NCI-H524 treated with DMSO at 0.1 percent for 48 hours (cell line): ENCODE measurements at places on chromosomes 12 and 14.

GRCh38 chr14:85531587-85532373 is 1.8 kb downstream of the FLRT2 start:
- DNase-seq: peak; percentile 75

DNA sequence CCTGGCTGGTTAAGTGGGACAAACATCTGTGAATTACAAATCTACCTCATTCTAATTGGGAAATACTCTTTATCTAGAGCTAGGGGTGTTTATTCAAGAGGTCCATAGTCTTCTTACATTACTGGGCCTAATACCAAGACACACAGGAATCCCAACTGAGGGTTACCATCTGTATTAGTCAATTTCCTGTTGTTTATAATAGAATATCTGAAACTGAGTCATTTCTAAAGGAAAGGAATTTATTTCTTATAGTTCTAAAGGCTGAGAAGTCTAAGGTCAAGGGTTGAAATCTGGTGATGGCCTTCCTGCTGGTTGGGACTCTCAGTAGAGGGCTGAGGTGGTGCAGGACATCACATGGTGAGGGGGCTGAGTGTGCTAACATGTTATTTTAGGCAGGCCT is 36.0 kb downstream of the RTRAF start:
- peak; percentile 71 for DNase-seq

DNA sequence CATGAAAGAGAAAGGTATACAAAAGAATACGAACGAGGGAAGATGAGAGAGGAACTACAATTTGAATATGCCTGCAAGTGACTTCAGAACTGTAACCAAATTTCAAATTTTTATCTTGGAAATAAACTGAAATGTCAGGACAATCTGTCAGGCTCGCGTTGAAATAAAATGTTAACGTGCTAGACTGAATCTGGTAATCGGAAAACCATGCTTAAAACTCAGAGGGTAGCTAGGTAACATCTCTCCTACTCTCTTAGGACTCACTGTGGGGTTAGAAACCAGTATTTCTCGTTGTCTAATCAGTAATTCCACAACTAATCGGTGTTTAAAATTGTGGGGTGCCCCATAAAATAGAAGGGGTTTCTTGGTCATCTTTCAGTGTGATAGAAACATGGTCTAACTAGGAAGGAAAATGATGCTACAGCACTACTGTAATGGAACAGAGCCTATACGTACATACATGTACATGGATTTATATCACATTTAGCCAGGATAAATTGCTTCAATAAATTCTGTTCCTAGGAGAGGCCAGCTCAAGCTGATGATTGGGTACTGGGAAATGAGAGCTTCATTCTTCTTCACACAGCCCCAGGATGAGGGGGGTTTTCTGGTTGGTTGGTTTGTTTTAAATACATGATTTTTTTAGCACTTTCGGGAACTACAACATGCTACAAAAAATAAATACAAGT is 23.9 kb downstream of the ATF7 start:
- no peak for DNase-seq

- no peak for DNase-seq
Observed at GRCh38 chr12:49483619-49484018, 55.2 kb upstream of the KCNH3 start.

DNA sequence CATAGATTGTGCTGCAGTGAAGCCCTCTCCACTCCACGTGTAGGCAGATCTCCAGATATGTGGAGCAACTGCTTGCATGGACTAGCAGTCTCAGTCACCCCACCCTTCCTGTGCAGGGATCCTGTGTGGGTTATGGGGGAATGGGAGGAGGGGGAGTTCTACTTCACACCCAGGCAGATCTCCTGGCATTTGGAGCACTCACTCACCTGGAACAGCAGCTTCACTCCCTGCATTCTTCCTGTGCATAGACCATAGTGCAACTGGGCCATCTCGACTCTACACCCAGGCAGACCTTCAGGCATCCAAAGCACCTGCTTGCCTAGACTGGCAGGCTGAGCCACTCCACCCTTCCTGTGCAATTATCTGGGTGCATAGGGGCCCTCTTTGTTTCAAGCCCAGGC is 96.0 kb upstream of the PCED1B start:
- DNase-seq: no peak

- no peak for DNase-seq
Observed at GRCh38 chr14:104448321-104448720, 131.2 kb upstream of the C14orf180 start.

- no peak for DNase-seq
Observed at GRCh38 chr14:95233702-95234241, 76.4 kb upstream of the DICER1 start.

- DNase-seq: peak; percentile 89
Observed at GRCh38 chr14:58639842-58640484, 2.2 kb downstream of the DACT1 start.

GRCh38 chr14:24334431-24335291 is at the start of gene ADCY4:
ADCY4 (minus strand) TSS chr14:24335071; CDS start chr14:24334652, 419 bp downstream.
- no peak for DNase-seq

- peak; percentile 68 for DNase-seq
Observed at GRCh38 chr14:54564071-54564867, 2.7 kb upstream of the SAMD4A start.

- no peak for DNase-seq
Observed at GRCh38 chr14:88613552-88614010, 50.7 kb downstream of the ZC3H14 start.

GRCh38 chr12:118061011-118061872 is at the start of gene WSB2:
WSB2 (minus strand) TSS chr12:118061179; CDS start chr12:118061048, 131 bp downstream.
- DNase-seq: no peak

DNA sequence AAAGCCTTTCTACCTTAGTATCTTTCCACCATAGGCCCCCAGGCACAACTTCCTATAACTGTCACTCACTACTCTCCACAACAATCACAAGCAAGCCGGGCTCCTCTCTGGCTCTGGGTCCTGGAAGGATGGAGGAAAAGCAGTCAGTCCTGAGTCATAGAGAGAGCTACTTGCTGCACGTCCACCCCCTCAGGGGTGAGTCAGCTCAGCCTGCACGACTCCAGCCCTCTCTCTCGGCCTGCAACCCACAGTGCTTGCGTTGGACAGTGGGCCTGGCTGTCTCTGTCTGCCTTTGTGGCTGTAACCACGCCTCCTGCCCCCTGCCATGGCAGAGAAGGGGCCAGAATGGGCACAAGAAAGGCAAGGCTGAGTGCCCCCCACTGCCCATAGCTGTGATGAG is 154.1 kb upstream of the FKBP4 start:
- DNase-seq: no peak

DNA sequence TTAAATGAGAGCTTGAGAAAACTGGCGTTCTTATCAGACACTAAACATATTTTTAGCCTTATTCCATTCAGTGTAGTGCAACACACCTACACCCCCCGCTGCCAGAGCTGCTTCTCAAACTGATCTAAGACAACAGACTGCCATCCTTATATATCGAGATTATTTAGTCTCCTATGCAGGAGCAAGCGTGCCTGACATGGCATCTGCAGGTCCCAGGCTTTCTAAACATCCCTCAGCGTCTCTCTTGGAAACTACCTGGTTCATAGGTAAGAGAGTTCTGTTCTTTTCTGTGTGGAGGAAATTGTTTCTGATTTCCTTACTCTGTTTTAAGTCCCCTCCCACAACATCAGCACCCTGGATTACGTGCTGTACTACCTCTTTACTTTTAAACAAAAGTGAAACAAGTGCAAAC is 117.1 kb upstream of the PTPRB start:
- no peak for DNase-seq

- DNase-seq: no peak
Observed at GRCh38 chr12:27488479-27488878, 35.5 kb upstream of the PPFIBP1 start.

GRCh38 chr14:93186466-93186865 is 1.3 kb downstream of the LYSET start:
- no peak for DNase-seq

- DNase-seq: no peak
Observed at GRCh38 chr12:132618683-132619043, at the start of gene P2RX2. P2RX2 (plus strand) TSS chr12:132618776; CDS start chr12:132618817, 41 bp downstream.

GRCh38 chr12:91043408-91043807 is 14.4 kb downstream of the KERA start:
- no peak for DNase-seq

DNA sequence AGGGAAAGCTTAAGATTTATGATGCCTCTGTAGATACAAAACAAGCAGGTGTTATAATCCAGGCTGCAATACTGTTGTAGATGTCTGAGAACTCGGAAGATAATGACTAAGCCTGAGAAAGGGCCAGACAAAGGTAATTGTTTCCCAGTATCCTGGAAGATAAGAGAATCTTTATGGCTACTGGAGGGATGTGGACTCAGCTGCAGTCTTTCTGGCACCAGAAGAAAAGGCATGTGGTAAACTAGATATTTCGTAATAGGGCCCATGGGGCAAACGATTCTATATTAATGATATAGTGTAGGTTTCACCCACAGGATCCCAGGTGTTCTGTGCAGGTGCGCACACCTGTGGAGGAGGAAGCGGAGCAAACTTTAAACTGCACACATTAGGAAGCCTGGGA is 9.2 kb upstream of the APOLD1 start:
- no peak for DNase-seq

GRCh38 chr14:97486601-97487120 is 689.5 kb downstream of the VRK1 start:
- DNase-seq: no peak

DNA sequence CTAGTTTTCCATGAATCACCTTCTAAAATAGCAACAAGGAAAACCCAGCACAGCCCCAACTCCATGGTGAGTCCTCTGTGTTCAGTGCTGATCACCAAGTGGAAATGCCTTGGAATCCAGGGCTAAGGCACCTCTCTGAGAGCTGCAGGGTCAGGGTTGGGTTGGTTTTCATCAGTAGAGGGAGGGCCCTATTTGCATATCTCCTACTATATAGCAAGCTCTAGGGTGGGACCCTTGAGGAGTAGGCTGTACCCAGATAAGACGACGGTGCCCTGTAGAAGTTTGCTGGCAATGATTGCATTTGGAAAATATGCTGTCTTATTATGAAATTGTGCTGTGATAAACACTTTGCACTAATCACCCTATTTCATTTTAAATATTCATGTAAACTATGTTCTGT is 1011.8 kb downstream of the TMEM121 start:
- no peak for DNase-seq

- no peak for DNase-seq
Observed at GRCh38 chr12:23721268-23721667, 228.2 kb downstream of the SOX5 start.

GRCh38 chr14:24204163-24205146 is 1.0 kb upstream of the TSSK4 start:
- peak; percentile 67 for DNase-seq

DNA sequence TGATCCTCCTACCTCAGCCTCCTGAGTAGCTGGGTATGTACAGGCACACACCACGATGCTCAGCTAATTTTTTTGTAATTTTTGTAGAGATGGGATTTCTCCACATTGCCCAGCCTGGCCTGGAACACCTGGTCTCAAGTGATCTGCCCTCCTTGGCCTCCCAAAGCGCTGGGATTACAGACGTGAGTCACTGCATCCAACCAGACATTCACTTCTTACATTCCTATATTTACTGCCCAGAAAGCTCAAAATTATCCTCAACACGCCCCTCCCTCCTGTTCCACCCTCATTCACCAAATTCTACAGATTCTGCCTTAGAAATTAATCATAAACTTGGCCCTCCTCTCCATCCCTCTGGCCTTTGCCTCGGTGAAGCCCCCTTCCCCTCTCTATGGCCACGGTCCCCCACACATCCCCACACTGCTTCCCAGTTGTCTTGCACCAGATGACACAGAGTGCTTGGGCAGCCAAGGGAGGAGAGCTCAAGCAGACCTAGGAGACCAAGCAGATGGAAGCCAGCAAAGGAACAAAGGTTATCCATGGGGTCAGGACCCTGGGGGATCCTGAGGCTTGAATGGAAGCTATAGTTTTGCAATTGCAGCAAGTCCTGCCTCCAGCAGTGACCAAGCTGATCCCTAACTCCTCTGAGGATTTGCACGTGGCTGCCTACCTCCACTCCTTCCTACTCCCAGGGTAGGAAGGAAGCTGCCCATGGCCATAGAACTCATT is 213.2 kb upstream of the FOXN3 start:
- no peak for DNase-seq

DNA sequence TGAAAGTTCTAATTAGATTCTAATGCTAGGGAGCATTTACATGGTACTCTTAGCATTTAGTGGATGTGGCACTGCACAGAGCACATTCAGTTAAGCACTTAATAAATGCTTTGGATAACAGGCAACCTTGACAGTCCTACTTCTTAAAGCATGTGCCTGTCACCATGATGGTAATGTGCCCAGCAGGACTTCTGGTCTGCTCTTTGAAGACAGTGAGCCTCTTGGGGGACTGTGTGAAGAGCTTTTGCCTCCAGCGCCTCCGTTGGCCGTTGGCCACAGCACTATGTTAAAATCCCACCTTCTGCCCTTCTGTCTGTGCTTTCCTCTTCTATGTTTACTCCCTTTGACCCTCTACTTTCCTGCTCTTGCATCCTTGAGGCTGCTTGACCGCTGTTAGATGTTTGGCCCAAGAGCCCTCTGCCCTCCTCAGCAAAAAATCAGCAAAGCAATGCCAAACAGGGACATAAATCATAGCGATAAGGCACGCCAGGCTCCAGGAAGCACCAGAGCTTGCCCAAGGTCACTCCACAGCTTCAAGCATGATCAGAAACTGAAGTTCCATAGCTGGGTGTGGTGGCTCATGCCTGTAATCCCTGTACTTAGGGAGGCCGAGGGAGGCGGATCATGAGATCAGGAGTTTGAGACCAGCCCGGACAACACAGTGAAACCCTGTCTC is 8.3 kb downstream of the CDKL1 start:
- DNase-seq: no peak

DNA sequence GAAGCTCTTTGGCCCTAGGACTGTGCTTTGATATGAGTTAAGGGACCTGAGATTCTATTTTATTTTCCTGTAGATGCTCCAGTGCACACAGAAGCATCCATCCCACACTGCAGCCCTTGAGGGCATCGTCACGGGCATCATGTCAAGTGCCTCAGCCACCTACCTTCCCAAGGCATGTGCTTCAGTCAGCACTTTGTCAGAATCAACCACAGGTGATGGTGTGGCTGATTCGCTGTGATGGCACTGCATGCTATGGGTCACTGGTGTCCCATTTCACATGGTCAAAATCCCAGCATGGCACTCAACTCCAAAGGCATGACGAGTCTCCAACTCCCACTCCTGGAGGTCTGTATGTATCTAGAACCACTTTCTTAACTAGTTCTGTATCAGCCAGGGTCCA is 100.8 kb downstream of the AACS start:
- no peak for DNase-seq

- no peak for DNase-seq
Observed at GRCh38 chr14:93078870-93079269, 36.9 kb downstream of the ITPK1 start.

DNA sequence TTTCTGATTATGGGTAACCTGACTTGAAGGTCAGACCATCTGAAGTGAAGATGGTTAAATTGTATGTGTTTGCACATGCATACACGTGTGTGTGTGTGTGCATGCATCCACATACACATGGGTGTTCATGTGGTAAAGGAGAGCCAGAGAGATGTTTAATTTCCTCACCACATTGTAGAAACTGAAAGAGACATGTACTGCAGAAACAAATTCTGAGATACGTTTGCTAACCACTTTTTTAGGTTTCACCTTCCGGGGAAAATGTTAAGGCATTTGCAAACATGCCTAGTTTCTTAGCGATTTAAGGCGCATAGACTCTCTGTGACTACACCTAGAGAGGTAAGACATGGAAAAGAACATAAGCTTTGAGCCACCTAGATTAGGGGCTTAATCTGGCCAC is 362.9 kb downstream of the RAD51B start:
- DNase-seq: no peak

- DNase-seq: no peak
Observed at GRCh38 chr14:68630081-68630571, 162.7 kb downstream of the ZFP36L1 start.

- no peak for DNase-seq
Observed at GRCh38 chr14:29028973-29029582, 262.5 kb downstream of the FOXG1 start.
